Uterus (tissue), 4 donors: ENCODE measurements at places on chromosomes 6 and 20. TPM values are rescaled to one million over a fixed set of nuclear protein-coding genes. Genes with fewer than 3 reads are reported as not detected.

GPR63 gene
- total RNA-seq = 2.4 TPM

HLA-DQA2 gene
- total RNA-seq = not detected

- no peak for DNase-seq
- H3K36me3 ChIP-seq = no peaks in the 10 kb centered on the region
- H3K4me1 ChIP-seq = peaks cover 4% of the 10 kb centered on the region
- H3K4me3 ChIP-seq = no peak overlapping the region
- H3K27me3 ChIP-seq = no peaks in the 10 kb centered on the region
Measured at GRCh38 chr6:148435386-148435785, 92.7 kb downstream of the SASH1 start.

DNA sequence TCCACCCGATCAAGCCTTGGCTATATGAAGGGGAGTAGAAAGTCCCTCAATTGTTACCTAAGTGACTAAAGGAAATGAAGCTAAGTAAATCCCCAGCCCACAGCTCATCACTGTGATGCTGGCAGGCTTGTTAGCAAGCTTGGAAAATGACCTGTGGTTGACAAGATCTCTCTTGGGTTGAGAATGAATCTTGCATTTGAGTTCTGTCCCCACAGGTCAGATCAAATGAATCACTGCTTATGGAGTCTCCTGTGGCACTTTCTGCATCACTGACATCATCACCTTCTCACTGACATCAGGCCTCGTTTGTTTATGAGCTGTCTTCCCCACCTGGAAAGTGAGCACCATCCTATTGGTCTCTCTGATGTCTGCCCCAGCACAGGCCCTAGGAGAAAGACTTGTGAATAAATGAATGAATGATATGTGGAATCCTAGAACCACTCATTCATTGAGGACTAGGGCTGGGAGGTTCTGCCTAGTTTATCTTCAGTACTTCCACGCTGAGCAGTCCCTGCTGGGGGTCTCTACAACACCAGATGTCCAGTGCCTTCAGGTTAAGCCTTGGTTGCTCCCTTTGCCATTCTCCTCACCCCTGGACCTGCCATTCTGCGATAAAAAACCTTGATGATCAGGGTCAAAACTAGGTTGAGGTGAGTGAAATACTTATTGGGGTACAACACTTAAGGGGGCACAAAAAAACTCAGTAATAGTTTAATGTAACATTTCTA is 318.4 kb upstream of the MOCS1 start:
- no peaks in the 10 kb centered on the region for H3K36me3 ChIP-seq
- no peak overlapping the region for H3K4me3 ChIP-seq
- no peak overlapping the region for H3K27ac ChIP-seq

DNA sequence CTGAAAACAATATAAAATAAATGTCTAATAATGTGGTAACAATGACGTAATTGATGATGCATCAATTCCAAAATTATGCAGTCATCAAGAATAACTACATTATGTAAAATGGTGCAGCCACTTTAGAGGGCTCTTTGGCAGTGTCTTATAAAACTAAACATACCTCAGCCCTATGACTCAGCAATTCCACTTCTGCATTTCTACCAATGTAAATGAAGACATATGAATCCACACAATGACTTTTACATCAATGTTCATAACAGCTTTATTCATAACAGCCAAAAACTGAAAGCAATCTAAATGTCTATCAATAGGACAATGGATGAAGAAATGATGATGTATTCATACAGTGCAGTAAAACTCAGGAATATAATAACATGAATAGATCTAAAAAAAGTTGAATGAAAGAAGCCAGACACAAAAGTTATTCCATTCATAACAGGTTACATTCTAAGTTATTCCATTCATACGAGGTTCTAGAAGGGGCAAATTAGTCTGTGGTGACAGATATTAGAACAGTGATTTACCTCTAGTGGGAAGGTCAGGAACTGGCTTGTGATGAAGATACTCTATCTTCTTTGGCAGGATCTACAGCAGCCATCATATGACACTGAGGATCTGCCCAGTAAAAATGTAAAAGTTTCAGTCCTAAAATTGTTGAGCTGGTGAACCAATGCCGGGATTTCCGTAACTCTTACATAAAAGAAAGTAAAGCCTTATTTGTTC is 396.1 kb downstream of the PLCB1 start:
- no peaks in the 10 kb centered on the region for H3K4me1 ChIP-seq
- H3K27ac ChIP-seq = no peak overlapping the region
- no peak for DNase-seq
- no peak overlapping the region for H3K4me3 ChIP-seq

GRCh38 chr20:740162-740561 is 28.1 kb downstream of the SLC52A3 start:
- DNase-seq = no peak
- H3K4me3 ChIP-seq = no peak overlapping the region
- H3K27me3 ChIP-seq = no peaks in the 10 kb centered on the region

TRIM40 gene
- total RNA-seq = not detected

SRMS gene
- total RNA-seq = not detected

DNA sequence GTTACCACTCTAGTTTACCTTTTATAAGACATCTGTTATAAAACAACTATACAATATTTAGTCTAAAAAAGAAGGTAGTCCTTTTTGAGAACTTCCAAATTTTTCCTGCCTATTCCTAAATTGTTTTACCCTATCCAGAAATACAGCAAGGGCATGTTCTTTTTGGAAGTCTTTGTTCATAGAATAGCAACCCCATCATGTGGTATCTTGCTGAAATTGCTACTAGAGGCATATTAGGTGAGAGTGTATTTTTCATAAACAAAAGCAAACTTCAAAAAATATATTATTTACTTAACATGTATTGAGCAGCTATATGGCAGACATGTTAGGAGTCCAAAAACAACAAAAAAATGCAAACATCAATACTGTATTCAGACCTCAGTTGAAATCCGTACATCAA is 371.8 kb upstream of the NRSN1 start:
- no peak overlapping the region for H3K27ac ChIP-seq
- H3K4me3 ChIP-seq = no peak overlapping the region
- DNase-seq = no peak
- H3K27me3 ChIP-seq = no peaks in the 10 kb centered on the region
- H3K36me3 ChIP-seq = no peaks in the 10 kb centered on the region

LY6G5C gene
- not detected for total RNA-seq

C6orf132 gene
- total RNA-seq = 2.4 TPM

- no peak for DNase-seq
- no peaks in the 10 kb centered on the region for H3K27me3 ChIP-seq
- H3K4me1 ChIP-seq = peaks cover 8% of the 10 kb centered on the region
- H3K4me3 ChIP-seq = no peak overlapping the region
- no peaks in the 10 kb centered on the region for H3K36me3 ChIP-seq
Measured at GRCh38 chr6:4940416-4940815, 63.4 kb downstream of the RPP40 start.

FOXC1 gene
- 15.2 TPM for total RNA-seq

DNA sequence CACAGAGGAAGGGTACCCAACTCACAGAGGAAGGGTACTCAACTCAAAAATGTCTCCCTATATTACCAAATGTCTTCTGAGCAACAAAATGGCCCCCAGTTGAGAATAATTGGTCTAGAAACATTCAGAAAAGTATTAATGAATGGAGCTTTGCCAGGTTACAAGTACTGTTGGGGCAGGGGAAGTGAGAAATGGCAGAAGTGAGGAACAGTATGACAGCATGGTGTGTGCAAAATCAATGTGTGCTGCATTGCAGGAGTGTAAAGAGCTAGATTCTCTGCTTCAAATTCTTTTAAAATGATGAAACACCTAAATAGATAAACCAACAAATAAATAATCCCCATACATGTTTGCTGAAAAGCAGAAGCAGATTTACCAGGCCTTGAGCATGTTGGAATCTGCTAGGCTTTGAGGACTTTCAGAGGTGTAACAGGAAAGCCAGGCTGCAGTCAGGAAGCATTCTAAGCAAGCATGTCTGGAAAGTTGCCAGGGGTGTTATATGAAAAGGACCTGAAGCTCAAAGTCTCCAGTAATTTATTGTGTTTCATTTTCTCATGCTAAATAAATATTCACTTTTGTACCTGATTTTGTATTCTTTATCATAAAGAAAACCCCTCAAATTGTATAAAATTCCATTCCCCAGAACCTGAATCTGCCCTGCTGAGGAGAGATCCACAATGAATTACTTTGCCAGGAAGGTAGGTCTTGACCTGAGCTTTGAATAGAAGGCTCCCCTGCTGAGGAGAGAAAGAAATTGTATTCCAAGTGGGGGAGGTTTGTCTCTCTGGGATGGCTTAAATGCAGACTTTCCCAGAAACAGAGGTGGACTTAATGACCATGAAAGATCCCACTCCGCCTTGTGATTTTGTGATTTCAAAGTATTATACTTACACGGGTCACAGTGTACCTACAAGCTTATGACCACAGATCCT is 265.0 kb upstream of the MARCKS start:
- no peaks in the 10 kb centered on the region for H3K27me3 ChIP-seq
- H3K36me3 ChIP-seq = no peaks in the 10 kb centered on the region
- no peaks in the 10 kb centered on the region for H3K4me1 ChIP-seq
- H3K4me3 ChIP-seq = no peak overlapping the region

HLA-DMA gene
- 6.6 TPM for total RNA-seq

- H3K4me1 ChIP-seq = no peaks in the 10 kb centered on the region
- H3K36me3 ChIP-seq = no peaks in the 10 kb centered on the region
- no peak overlapping the region for H3K4me3 ChIP-seq
- H3K27me3 ChIP-seq = no peaks in the 10 kb centered on the region
- no peak overlapping the region for H3K27ac ChIP-seq
- DNase-seq = no peak
Measured at GRCh38 chr6:135586388-135586787, 88.8 kb upstream of the AHI1 start.
